Liver (tissue), 10 donors: ENCODE measurements at places on chromosomes 3 and 15. TPM values are rescaled to one million over a fixed set of nuclear protein-coding genes. Genes with fewer than 3 reads are reported as not detected.

Gene NRROS
- 2.7 TPM for total RNA-seq

Gene TM4SF4
- total RNA-seq = 184 TPM

- no peaks in the 10 kb centered on the region for H3K36me3 ChIP-seq
- H3K4me3 ChIP-seq = no peak overlapping the region
- no peaks in the 10 kb centered on the region for H3K4me1 ChIP-seq
- no peaks in the 10 kb centered on the region for H3K27me3 ChIP-seq
- DNase-seq = no peak
These were observed 953.1 kb downstream of the FHIT start for GRCh38 chr3:60298141-60298540.

DNA sequence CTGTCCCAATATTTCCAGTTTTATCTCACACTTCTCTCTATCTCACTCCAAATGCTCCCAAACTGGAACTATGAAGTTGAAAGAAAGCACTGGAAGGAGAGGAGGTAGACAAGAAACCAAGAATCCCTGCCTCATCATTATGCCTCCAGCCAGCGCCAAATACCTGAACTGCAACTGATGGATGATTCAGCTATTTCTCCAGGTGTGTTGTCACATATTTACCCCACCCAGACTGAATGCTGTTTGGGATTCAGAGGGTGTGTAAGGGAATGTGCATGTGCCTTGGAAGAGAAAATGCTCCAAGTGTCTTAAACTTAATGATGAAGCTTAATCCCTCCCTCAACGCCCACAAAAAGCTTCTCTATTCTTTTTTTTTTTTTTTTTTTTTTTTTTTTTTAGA, 269.5 kb upstream of the ATP11B start:
- no peak overlapping the region for H3K4me3 ChIP-seq
- H3K4me1 ChIP-seq = no peaks in the 10 kb centered on the region
- no peak overlapping the region for H3K27ac ChIP-seq
- H3K36me3 ChIP-seq = no peaks in the 10 kb centered on the region

DNA sequence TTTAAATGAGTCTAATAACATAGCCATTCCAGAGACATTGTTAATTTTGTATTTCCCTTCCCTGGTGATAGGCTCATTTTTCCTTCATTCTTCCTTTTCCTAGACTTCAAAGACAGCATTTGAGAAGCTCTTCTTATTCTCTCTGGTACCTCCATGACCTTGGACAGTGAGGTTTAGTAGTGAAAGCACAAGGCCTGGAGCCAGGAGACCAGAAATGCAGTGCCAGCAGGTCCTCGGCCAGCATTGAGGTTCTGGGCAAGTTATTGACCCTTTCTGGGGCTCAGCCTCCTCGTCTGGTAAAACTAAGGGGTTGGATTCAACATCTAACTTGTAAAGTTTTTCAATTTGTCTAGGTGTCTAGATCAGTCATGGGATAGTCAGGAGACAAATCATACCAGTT, 146.9 kb downstream of the SV2B start:
- no peaks in the 10 kb centered on the region for H3K36me3 ChIP-seq
- no peak overlapping the region for H3K4me3 ChIP-seq
- no peak overlapping the region for H3K27ac ChIP-seq
- no peak for DNase-seq

DNA sequence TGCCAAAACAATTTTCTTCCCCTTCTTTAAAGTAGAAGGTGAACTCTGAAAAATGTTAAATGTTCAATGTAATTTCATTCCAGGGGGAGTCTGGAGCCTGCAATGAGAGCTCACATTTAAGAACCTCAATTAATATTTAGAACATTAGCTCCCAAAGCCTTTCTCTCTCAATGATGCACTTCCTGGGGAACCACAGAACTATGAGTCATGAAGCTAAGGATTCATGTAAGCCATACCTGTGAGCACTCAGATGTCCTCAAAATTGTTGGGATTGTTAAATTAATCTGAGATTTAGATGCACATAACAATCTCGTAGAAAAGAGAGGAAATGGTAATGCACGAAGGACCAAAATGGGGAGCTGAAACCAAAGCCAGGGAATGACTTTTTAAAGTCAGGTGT, 244.2 kb upstream of the LRIG1 start:
- no peaks in the 10 kb centered on the region for H3K36me3 ChIP-seq
- no peak overlapping the region for H3K4me3 ChIP-seq

GRCh38 chr15:73982222-73982962, 9.7 kb downstream of the STOML1 start:
- H3K4me1 ChIP-seq = peaks cover 4% of the 10 kb centered on the region
- H3K4me3 ChIP-seq = no peak overlapping the region
- peak overlapping the region; percentile 31 for H3K27ac ChIP-seq
- H3K27me3 ChIP-seq = no peaks in the 10 kb centered on the region

Gene GPR156
- total RNA-seq = 0.09 TPM

DNA sequence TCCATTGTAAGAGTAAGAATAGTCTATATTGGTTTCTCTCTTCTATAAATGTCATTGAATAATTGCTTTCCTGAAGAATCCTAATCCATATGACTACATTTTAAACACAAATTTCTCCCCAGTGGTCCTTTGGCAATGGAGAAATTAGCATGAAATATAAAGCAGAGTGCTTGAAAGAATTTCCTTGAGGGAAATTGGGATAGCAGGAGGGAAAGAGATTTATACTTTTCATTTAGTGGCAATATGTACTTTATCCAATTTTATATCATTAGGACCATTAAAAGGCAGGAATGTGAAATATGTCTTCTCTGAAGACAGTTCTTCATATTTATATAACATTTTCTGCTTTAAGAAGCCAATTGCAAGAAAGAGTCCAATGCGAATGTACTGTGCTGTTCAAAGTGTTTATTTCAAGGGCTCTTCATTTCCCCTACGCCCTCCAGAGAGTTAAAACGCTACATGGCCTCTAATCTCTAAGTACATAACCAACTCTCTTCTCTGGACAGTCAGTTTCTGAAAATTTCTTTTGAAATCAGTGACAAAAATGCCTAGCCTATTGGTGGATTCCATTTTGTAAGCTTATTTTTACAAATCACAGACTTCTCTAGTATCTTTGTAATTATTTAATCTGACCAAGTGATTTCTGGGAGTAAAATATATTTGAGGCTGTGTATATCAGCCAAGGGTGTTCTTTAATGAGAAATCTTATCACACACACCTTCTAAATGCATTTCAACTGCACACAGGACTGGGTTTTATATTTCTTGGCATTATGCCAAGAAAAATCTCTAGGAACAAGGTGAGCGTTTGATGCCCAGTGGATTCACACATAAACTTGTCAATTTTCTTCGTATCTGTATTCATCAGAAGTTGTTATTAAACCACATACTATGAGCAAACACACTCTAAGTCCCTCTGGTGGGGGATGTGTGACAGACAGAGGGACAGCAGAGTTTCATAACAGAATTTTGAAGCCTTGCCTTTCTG, 51.2 kb downstream of the KCNAB1 start:
- no peaks in the 10 kb centered on the region for H3K27me3 ChIP-seq
- no peak overlapping the region for H3K4me3 ChIP-seq
- no peaks in the 10 kb centered on the region for H3K36me3 ChIP-seq
- H3K27ac ChIP-seq = no peak overlapping the region

DNA sequence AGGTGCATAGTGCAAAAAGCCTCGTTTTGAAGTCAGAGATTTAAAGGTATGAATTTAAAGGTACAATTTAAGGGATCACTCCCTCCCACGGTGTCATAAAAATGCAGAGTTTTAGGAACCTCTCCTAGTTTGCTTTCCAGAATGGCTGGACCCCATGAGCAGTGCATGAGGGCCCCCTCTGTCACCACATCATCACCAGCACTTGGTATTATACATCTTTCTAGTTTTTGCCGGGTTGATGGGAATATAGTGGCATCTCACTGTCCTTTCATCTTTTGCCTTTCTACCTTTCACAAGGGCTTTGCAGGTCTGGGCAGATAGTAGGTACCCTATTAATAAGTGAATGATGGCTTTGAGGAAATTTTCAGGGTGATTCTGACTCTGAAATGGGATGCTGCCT, 103.6 kb upstream of the AGBL1 start:
- H3K4me1 ChIP-seq = peaks cover 14% of the 10 kb centered on the region
- H3K27ac ChIP-seq = no peak overlapping the region
- no peaks in the 10 kb centered on the region for H3K36me3 ChIP-seq
- H3K27me3 ChIP-seq = no peaks in the 10 kb centered on the region

DNA sequence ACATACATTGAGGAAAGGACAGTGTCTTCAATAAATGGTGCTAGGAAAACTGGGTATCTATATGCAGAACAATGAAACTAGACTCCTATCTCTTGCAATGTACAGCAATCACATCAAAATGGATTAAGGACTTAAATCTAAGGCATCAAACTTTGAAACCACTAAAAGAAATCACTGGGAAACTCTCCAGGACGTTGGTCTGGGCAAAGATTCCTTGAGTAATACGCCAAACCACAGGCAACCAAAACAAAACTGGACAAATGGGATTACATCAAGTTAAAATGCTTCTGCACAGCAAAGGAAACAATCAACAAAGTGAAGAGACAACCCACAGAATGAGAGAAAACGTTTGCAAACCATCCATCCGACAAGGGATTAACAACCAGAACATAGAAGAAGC, 14.5 kb downstream of the LAMP3 start:
- no peak overlapping the region for H3K27ac ChIP-seq
- H3K36me3 ChIP-seq = no peaks in the 10 kb centered on the region
- no peak overlapping the region for H3K4me3 ChIP-seq
- no peaks in the 10 kb centered on the region for H3K4me1 ChIP-seq
- DNase-seq = no peak

GRCh38 chr3:114730397-114730796, 416.7 kb downstream of the ZBTB20 start:
- H3K36me3 ChIP-seq = no peaks in the 10 kb centered on the region
- H3K27ac ChIP-seq = no peak overlapping the region
- H3K27me3 ChIP-seq = no peaks in the 10 kb centered on the region
- no peak overlapping the region for H3K4me3 ChIP-seq

Gene SEMA3F
- total RNA-seq = 4.8 TPM

GRCh38 chr3:105367063-105367405, 325 bp downstream of the ALCAM start:
- H3K36me3 ChIP-seq = no peaks in the 10 kb centered on the region
- peak overlapping the region; percentile 96 for H3K4me3 ChIP-seq
- H3K27me3 ChIP-seq = no peaks in the 10 kb centered on the region
- DNase-seq = no peak
- peaks cover 30% of the 10 kb centered on the region for H3K4me1 ChIP-seq
- peak overlapping the region; percentile 91 for H3K27ac ChIP-seq

DNA sequence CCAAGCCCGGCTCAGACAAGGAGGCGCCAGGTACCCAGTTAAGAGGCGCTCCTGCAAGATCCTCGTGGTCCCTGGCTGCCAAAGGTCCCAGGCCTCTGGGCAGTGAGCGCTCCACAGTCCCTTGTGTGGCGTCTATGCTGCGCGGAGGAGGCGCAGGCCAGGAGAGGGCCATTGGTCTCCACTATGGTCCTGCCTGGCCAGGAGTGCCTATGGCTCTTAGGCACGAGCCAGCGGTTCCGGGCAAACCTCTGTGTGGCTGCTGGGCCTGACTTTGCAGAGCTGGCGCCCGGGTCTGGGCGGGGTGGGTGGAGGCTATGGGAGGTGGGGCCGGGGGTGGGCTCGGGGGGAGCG, 660 bp upstream of the ADAMTSL3 start:
- peaks cover 34% of the 10 kb centered on the region for H3K4me1 ChIP-seq
- peak overlapping the region; percentile 63 for H3K4me3 ChIP-seq
- H3K36me3 ChIP-seq = no peaks in the 10 kb centered on the region
- H3K27me3 ChIP-seq = no peaks in the 10 kb centered on the region
- DNase-seq = no peak

Gene PRR20G
- total RNA-seq = not detected

Gene TICRR
- total RNA-seq = under 0.01 TPM

GRCh38 chr3:39388741-39389248, 5.6 kb downstream of the SLC25A38 start:
- no peak overlapping the region for H3K4me3 ChIP-seq
- no peak overlapping the region for H3K27ac ChIP-seq
- H3K36me3 ChIP-seq = peaks cover 28% of the 10 kb centered on the region
- H3K4me1 ChIP-seq = peaks cover 17% of the 10 kb centered on the region
- H3K27me3 ChIP-seq = no peaks in the 10 kb centered on the region

- H3K36me3 ChIP-seq = no peaks in the 10 kb centered on the region
- no peaks in the 10 kb centered on the region for H3K4me1 ChIP-seq
- H3K27ac ChIP-seq = no peak overlapping the region
- no peak overlapping the region for H3K4me3 ChIP-seq
- H3K27me3 ChIP-seq = no peaks in the 10 kb centered on the region
- DNase-seq = no peak
These were observed 25.9 kb upstream of the UACA start for GRCh38 chr15:70789213-70789612.

GRCh38 chr3:123914829-123915228, 30.7 kb upstream of the MYLK start:
- no peak for DNase-seq
- H3K27ac ChIP-seq = no peak overlapping the region
- H3K4me3 ChIP-seq = no peak overlapping the region

GRCh38 chr3:126166009-126166408, 14.4 kb downstream of the ALDH1L1 start:
- no peaks in the 10 kb centered on the region for H3K27me3 ChIP-seq
- H3K36me3 ChIP-seq = no peaks in the 10 kb centered on the region

- no peak overlapping the region for H3K27ac ChIP-seq
- no peaks in the 10 kb centered on the region for H3K36me3 ChIP-seq
- no peaks in the 10 kb centered on the region for H3K27me3 ChIP-seq
- no peak for DNase-seq
These were observed 1194.6 kb downstream of the ZPLD1 start for GRCh38 chr3:103629391-103629790.

GRCh38 chr15:51576911-51577500, 45.6 kb downstream of the DMXL2 start:
- H3K27me3 ChIP-seq = no peaks in the 10 kb centered on the region
- H3K4me3 ChIP-seq = no peak overlapping the region
- H3K36me3 ChIP-seq = no peaks in the 10 kb centered on the region
- no peak for DNase-seq
- H3K4me1 ChIP-seq = no peaks in the 10 kb centered on the region
- no peak overlapping the region for H3K27ac ChIP-seq

Gene LRRK1
- total RNA-seq = 4.0 TPM

Gene KNL1
- 3.5 TPM for total RNA-seq

- H3K4me1 ChIP-seq = peaks cover 2% of the 10 kb centered on the region
- H3K4me3 ChIP-seq = no peak overlapping the region
- no peak for DNase-seq
- H3K27me3 ChIP-seq = no peaks in the 10 kb centered on the region
- no peak overlapping the region for H3K27ac ChIP-seq
These were observed 11.0 kb downstream of the PARP16 start for GRCh38 chr15:65275728-65276126.

GRCh38 chr3:149739396-149739795, 12.9 kb downstream of the COMMD2 start:
- no peak for DNase-seq
- no peak overlapping the region for H3K27ac ChIP-seq
- peaks cover 8% of the 10 kb centered on the region for H3K36me3 ChIP-seq
- no peaks in the 10 kb centered on the region for H3K4me1 ChIP-seq

GRCh38 chr3:128133273-128133883, 9.8 kb upstream of the RUVBL1 start:
- H3K4me1 ChIP-seq = peaks cover 2% of the 10 kb centered on the region
- no peak overlapping the region for H3K4me3 ChIP-seq
- H3K27ac ChIP-seq = no peak overlapping the region
- H3K36me3 ChIP-seq = no peaks in the 10 kb centered on the region
- H3K27me3 ChIP-seq = no peaks in the 10 kb centered on the region
- DNase-seq = peak; percentile 62

Gene IRAK2
- total RNA-seq = 9.3 TPM

GRCh38 chr15:73017987-73018386, 34.3 kb upstream of the NEO1 start:
- H3K4me3 ChIP-seq = no peak overlapping the region
- H3K4me1 ChIP-seq = no peaks in the 10 kb centered on the region
- no peaks in the 10 kb centered on the region for H3K36me3 ChIP-seq
